ENCODE measurements at places on chromosomes 11 and 22.

GRCh38 chr11:31045335-31045734 lies 324.2 kb downstream of the DCDC1 start:
- DNase-seq, result no peak

- DNase-seq, result no peak
Observed at GRCh38 chr11:122404571-122404970, 251.0 kb upstream of the UBASH3B start.

- DNase-seq, result no peak
Observed at GRCh38 chr11:105148241-105148640, 8.7 kb upstream of the CARD18 start.

GRCh38 chr11:23100726-23101125 lies 240.5 kb upstream of the CCDC179 start:
- no peak for DNase-seq

GRCh38 chr22:40401981-40402406 lies 31.6 kb downstream of the SGSM3 start:
- DNase-seq, result no peak

- DNase-seq, result no peak
Observed at GRCh38 chr11:133325711-133326110, 206.6 kb downstream of the OPCML start.

- DNase-seq, result no peak
Observed at GRCh38 chr11:70577948-70578347, 179.6 kb downstream of the CTTN start.

DNA sequence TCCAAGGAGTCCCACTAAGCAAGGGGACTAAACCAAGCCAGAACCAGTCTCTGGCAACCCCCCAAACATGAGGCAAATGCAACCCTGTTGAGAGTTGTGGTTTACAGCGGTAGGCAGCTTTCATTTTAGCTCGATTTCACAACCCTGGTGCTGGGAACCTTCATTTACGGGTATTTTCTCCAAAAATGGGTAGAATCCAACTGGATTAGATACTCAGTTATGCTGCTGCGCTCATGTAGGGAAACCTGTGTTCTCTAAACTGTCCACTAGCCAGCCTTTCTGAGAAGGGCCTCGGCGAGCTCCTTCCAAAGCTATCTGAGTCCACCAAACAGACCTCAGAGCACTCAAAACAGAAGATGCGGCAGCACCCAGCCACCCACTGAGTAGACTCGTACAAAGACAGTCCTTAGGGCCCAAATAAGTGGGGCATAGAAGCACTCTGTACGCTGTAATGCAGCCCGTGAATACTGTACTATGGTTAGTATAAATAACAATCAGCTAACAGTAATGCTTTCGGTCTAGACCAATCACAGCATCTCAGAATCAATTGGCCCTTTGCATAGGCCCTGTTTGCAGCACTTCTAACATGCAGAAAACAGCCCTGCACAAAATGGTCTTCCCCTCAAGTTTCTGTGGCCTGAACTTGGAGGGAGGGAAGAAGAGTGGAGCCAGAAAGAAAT lies 104.7 kb downstream of the ETS1 start:
- DNase-seq, result peak; percentile 70

GRCh38 chr11:72805216-72805615 lies 9.0 kb upstream of the ATG16L2 start:
- no peak for DNase-seq

GRCh38 chr22:11605468-11605981 lies 3922.5 kb upstream of the OR11H1 start:
- no peak for DNase-seq

DNA sequence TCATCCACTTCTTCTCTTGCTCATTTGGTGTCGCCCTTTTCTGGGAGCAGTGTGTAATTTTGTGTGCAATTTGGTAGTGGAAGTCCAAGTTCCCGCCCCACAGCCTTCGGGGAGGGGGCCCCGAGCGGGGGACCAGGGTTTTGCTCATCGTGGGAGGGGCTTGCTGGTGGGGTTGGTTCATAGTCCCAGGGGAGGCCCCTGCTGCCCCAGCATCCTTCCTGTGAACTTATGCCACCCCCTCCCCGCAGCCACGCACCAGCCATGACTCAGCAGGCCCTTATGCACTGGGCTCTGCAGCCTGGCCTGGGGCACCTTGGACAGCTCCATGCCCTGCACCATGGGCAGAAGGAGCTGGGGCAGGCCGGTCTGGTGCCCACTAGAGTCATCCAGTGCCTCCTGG lies 1183.6 kb downstream of the BRD1 start:
- no peak for DNase-seq

DNA sequence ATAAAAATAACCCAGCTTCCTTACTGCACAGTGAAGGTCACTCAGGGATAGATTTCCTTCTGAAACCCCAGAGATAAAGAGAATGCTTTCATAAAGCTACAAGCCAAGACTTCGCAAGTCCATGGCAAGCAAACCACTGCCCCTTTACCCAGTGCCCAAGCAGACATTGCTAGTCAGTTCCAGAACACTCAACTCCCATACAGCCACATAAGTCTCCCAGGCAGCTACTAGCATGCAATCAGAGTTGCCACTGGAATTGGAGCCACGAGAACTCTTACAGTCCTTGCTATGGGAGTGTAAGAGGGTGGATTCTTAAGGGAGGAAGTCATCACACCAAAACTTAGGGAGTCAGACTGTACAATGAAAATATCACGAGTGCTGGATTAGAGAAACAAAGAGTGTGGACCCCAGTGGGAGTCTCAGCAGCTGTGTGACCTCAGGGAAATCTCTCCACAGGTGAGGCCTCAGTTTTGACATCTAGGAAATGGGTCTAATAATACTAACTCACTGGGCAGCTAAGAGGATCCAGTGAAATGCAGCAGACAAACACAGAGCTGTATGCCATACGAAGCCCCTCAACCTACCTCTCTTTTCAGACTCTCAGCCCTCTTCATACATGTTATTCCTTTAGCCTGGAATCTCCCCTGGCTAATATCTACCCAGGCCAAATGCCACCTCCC lies 526.6 kb downstream of the MN1 start:
- DNase-seq, result no peak

GRCh38 chr11:78127403-78127802 lies 12.0 kb downstream of the ALG8 start:
- DNase-seq, result no peak

- DNase-seq, result no peak
Observed at GRCh38 chr11:2158296-2158737, 2.7 kb downstream of the INS start.

GRCh38 chr22:32380991-32381390 lies 23.3 kb downstream of the RFPL3 start:
- DNase-seq, result no peak

DNA sequence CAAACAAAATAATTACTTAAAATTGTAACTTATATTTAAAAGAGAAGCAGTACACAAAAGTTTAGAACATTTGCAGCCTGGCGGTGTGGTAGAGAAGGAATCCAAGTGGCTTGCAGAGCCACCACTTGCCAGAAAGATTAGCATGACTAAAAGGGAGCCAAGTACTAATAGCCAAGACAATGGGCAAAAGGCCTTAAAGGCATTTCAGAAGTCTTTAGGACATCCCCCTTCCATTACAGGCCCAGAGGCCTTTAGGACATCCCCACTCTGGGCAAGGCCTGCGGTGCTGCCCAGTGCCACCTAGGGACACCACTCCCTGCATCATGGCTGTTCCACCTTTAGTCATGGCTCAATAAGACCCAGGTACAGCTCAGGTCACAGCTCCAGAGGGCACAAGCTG lies 32.4 kb downstream of the TMEM225 start:
- no peak for DNase-seq

- no peak for DNase-seq
Observed at GRCh38 chr22:49303781-49304461, 523.8 kb downstream of the BRD1 start.

DNA sequence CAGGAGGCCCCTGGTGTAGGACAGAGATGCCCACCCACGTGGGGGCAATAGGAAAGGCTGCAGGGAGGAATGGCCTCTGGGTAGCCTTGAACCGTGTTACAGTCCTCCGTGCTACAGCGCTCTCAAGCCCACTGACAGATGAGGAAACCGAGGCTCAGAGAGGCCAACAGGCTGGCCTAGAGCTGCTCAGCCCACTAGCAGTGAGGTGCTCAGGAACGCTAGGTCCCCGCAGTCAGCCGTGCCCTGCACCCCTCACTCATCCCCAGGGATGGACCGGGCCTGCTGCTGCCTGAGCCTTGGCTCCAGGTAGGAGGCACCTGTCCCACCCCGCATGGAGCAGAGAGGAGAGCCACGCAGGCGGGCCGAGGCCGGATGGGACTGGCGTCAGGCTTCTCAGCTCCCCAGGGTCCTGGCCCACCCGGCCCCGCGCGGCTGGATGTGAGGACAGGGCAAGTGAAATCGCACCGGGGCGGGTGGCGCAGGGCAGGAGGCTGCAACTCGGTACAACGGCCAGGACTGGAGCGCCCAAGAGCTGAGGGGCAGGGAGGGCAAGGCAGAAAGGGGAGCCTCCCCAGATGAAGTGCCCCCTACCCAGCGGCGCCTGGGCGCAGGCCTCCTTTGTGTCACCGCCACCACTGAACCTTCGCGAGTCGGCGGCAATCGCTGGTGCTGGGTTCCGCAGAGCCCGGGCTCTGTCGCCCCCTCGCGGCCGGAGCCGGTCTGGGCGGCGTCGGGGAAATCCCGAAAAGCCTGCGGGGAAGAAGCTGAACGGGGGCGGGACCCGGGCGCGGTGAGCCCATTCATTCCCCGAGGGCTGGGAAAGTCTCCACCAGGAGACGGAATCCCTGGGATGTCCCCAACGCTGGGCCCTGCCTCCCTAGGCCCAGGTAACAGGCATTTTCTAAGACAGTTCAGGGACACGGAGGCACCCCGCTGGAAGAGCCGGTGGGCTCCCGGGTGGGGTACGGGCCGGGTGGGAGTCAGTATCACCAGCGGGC lies 8.4 kb upstream of the SLC2A11 start:
- DNase-seq, result peak; percentile 24

- DNase-seq, result no peak
Observed at GRCh38 chr22:41925783-41926460, 684 bp downstream of the TNFRSF13C start.

GRCh38 chr11:64524534-64525042 lies 66.4 kb upstream of the SLC22A12 start:
- DNase-seq, result no peak

GRCh38 chr11:83723999-83724398 lies 437.8 kb upstream of the CCDC90B start:
- DNase-seq, result peak; percentile 36

DNA sequence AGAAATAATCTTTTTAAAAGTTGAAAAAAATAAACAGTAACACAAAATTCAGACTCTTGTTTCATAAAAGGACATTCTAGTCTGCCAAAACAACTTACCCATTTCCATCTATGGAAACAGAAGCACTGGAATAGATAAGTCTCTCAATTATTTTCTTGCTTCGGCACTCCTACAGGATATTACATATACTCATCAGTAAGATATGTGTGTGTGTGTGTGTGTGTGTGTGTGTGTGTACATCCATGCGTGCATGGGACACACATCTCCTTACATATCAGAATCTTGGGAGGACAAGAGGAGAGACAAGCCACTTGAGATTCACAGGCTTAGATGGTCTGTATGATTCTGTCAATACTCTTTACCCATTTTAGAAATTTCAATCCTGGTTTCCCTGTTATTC lies 144.6 kb downstream of the ATG16L2 start:
- DNase-seq, result no peak

DNA sequence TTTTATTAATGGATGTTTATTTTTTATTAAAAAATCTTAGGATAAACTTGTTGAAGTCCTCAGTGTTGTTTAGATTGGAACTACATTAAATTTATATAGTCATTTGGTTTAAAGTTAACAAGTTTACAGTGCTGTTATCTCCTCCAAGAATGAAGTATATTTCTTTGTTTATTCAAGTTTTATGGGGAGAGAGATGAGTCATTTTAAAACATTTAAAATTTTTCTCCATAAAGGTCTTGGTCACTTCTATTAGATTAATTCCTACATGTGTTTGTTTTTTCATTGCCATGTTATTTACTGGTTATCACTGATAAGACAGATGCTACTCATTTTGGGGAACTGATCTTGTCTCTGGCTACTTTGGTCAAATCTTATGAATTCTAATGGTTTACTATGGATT lies 429.6 kb downstream of the METTL15 start:
- DNase-seq, result no peak

DNA sequence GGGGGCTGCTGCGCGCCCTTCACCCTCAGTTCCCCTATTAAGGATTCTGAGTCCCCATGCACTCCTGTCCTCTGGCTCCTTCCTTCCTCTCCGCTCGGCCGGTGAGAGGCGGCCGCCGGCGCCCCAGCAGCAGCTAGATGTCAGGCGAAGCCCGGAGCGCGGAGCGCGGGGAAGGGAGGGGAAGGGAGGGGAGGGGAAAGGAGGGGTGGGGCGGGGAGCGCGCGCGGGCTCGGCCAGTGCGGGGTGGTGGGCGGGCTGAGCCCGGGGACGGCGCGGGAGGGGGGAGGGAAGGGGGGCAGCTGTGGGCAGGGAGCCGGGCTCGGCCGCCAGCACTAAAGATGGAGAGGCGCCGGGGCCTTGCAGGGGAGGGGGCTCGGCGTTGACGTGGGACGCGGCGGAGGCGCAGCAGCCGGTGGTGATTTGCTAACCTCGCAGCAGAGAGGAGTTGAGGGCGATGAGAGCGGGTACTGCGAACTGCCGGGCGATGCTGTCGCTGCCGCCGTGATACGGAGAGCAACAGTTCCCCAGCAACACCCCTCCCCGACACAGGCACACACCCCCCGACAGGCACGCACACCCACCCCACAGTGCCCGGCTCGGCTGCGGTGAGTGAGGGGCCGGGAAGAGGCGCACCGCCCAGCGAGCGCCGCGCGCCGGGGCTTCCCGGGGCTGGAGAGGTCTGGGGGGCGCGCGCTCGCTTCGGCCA lies at the start of gene ZBTB16:
ZBTB16 (plus strand) TSS at position 434 of the 706 bp plus-strand sequence. CDS start 3,590 bp downstream, outside the sequence.
- DNase-seq, result no peak

DNA sequence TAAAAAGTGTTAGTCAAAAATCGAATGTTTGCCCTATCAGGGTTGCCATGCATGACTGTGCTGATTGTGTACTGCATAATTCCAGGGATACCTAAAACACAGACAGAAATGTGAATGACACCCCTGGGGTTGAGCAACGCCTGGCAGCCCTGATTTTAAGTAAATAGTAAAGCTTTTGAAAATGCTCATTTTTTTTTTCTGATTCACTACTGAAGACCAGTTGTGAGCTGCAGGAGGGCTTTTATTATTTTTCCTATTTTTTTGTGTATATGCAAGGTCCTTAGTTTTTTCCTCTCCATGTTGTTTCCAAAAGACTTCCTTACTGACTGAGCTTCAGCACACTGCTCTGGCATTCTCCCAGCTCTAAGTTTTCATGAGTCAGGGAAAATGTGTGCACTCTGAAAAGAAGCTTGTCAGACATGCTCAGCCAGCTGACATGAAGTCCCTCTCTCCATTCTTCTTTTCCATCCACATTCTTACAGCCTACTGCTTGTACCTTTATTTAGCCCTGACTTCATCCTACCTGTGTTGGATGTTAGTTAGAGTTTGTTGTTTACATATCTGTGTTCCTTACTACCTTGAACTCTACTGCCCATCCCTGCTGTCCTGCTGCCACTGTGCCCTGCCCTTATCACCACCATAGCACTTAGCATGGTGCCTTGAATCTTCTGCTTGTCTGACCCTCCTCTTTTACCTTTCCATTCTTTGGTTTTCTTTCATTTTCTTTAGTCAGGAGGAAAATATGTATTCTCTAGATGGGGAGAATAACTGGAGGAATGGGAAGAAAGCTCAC lies 79.5 kb downstream of the HORMAD2 start:
- peak; percentile 42 for DNase-seq

GRCh38 chr11:26947379-26947844 lies 46.5 kb upstream of the FIBIN start:
- DNase-seq, result peak; percentile 100
